Stimulated activated CD8-positive, alpha-beta memory T cell treated with anti-CD3 and anti-CD28 coated beads, Interleukin-7, amount 100 ng/mL, for 1 hour (primary cell): ENCODE measurements at places on chromosomes 5 and 9.

GRCh38 chr5:87541033-87541432 lies 128.3 kb upstream of the CCNH start:
- no peak for DNase-seq

GRCh38 chr5:75331095-75332090 lies 5.6 kb upstream of the HMGCR start:
- DNase-seq: no peak

DNA sequence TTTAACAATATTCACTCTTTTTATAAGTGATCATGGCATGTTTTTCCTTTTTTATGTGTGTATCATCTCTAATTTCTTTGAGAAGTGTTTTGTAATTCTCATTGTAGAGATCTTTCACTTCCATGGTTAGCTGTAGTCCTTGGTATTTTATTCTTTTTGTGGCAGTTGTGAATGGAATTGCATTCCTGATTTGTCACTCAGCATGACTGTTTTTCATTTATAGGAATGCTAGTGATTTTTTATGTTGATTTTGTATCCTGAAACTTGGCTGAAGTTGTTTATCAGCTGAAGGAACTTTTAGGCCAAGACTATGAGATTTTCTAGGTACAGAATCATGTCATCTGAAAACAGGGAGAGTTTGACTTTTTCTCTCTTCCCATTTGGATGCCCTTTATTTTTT lies 13.1 kb upstream of the SPINK13 start:
- DNase-seq: no peak

DNA sequence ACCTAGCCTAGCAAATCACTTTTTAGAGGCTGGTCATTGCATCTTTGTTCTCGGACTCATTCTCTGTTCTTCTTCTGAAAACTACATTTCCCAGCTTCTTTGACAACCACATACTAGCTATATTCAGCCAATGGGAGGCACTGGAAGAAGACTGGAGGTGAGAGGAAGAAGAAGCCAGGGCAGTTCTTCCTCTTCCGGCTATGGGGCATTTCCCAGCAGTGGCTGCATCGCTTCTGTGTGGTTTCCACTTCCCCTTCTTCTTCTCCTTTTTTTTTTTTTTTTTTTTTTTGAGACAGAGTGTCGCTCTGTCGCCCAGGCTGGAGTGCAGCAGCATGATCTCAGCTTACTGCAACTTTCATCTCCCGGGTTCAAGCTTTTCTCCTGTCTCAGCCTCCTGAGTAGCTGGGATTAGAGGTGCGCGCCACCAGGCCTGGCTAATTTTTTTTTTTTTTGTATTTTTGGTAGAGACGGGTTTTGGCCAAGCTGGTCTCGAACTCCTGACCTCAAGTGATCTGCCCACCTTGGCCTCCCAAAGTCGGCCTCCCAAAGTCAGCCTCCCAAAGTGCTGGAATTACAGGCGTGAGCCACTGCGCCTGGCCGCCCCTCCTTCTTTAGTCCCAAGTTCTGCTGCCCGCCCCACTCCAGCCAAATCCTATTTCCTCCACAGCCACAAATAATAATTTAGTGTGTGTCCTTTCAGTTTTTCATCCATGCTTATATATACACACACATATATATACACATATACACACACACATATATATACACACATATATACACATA lies 6.9 kb upstream of the UBAP1 start:
- DNase-seq: no peak

DNA sequence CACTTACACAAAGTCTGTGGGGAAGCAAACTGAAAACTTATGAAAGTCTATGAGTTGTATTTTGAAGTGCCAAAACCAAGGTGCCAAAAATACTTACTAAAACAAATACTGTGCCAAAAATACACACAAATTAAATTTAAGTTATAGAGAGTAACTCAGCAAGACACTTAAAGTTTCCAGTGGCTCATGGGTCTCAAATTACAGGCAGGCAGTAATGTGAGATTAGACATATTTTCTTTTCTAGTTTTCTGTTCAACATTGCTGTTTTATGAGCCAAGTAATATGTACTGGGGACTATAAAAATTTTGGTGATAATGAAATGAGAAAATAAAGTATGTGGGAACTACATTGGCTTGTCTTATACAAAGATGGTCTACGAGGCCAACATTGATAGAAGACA lies 172.2 kb upstream of the SNX2 start:
- DNase-seq: no peak

DNA sequence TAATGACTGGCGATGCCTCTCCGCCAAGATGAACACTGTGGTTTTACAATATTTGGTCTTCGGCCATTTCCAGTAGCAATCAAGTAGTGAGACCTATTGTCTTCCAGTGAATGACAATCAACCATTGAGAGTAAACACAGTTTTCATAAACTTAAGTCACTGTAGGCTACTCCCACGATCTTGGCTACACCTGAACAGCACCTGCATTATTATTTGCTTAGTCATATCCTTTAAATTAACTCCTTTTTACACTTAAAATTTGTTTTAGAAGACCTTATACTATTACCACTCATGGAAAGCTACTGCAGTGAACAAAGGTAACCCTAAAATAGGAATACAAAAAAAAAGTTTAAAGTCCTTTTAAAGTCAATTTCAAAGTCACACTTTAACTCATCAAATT lies 58.2 kb downstream of the ZNF354C start:
- DNase-seq: no peak

GRCh38 chr5:147998704-147999103 lies 65.1 kb upstream of the SPINK5 start:
- DNase-seq: no peak

DNA sequence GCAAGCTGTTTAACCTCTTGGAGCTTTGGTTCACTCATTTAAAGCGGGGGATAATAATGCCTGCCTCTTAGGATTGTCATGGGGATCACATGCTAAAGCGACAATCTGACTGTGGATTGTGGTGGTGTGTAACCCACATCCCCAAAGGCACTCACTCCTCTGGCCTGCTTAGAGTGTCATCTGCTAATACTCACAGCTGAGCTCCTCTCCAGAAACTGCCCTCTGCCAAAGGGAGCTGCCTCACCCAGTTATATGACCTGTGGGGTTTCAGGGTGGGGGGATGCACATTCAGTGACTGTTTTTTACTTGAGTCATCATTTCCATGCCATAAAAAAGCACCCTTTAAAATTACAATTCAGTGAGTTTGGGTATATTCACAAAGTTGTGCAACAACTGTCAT lies 110.0 kb upstream of the SPOCK1 start:
- DNase-seq: no peak

DNA sequence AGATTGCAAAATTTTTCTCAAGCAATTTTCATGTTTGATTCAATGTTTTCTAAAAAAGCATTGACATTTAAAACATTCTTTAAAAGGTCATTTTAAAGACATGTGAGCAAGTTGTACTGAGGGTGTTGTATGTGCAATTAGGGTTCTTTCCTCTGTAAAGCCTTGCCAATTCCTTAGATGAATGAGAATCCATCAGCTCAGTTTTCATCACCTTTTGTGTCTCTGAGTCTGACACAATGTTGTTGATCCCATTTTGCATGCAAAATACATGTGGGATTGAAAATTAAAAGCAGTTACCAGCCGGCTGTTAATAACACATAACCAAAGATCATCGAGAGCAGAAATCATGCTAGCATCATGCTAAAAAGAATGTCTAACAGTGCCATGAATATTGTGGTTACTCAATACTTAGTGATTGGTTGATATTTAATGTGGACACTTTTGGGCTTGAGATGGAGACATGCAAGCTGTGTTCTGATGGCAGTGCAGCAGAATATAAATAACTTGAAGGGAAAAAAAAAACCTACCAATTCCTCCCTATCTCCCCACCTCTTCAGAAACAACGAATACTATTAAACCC lies 57.7 kb downstream of the FGF10 start:
- no peak for DNase-seq

- DNase-seq: no peak
Observed at GRCh38 chr9:20043035-20043434, 254.2 kb upstream of the SLC24A2 start.

DNA sequence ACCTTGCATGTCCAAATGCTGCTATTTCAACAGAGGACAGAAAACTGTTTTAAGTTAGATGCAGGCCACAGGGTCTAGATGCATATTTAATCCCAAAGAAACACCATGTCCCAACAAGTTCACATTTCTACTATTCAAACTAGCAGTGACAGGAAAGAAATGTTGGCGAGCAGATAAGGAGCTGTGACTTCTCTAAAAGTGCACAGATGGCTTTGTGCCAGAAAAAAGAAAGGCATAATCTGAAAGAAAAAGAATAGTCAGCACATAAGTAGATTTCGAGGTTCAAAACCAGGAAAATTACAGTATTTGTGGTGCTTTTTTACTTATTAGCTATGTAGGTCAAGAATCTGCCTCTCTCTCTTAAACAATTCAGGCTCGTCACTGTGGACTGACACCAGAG lies 178.3 kb downstream of the DNAH5 start:
- no peak for DNase-seq

DNA sequence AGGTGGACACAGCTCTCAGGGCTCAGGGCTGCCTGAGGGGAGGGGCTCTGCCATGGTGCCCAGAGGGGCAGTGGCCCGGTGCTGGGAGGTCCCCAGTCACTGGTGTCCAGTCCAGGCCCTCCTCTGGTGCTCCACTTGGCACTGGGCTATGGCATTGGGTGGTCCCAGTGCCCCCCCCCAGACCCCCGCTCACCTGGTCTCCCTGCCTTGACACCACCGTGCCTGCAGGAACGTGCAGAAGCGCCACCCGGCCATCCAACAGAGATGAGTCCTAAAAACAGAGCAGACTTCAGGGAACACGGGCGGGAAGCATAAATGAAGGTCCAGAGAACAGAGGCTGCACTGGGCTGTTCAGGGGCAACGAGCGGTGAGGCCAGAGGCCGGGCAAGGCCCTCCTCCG lies 42.3 kb upstream of the NSMF start:
- DNase-seq: no peak

- DNase-seq: no peak
Observed at GRCh38 chr5:1504069-1504595, 19.6 kb downstream of the LPCAT1 start.

DNA sequence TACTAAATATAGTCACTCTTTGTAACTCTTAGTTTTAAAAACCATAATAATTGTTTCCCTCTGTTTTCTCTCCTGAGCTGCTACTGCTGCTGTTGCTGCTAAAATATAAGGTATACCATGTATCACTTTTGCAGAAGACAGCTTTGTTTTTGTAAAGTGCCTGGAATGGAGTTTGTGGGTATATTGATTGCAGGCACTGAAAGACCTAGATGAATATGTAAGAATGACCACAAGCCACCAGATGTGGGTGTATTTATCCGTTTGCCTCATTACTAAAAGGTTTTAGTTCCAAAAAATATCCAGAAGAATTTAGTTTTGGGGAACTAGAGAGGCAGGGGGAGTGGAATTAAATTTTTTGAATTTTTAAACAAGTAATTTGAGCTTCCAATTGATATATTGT lies 151.1 kb upstream of the CDKN2B start:
- DNase-seq: no peak

- no peak for DNase-seq
Observed at GRCh38 chr5:92917044-92917443, 664.0 kb downstream of the NR2F1-AS1 start.

DNA sequence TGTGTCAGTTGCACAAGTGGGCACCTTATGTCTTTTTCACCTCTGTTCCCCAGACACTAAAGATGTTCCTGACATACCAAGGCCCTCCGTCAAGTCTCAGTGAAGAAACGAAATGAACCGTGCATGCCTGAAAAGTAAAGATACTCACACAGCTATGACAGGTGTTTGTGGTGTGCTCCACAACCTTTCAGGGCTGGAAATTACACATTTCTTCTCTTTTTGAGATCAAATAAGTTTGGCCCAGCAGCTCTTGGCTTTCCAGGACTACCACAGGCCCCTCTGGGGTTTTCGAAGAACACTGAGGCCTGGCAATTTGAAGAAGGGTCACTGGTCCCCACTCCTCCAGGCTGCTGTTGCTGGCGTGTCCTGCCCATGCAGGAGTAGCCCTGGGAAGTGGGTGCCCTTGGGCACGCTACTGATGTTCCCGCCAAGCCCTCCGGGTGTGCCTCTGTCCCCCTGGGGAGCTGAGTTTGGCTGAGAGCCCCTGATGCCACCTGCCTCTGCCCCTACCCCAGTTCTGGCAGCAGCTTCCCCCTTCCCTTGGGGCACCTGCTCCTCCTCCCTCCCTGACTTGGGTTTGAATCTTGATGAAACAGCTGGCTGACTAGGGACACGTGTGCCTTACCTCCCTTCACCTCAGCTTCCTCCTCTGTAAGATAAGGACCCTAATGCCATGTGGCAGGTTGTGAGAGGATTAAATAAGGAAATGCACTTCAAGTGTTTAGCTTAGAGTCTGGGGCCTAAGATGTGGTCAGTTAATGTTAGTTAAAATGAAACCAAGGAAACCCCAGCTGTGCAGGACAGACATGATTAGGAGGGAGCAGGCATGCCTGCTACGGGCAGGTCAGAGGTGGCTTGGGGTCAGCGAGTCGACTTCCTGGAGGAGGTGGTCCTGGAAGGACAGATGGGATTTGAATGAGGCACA lies 49.1 kb upstream of the GADD45G start:
- DNase-seq: no peak
